ENCODE measurements at places on chromosomes 1 and 21. TPM values are rescaled to one million over a fixed set of nuclear protein-coding genes. Genes with fewer than 3 reads are reported as not detected.

Gene TMEM54
- 56.6 TPM for total RNA-seq

Gene KCNE2
- not detected for total RNA-seq

Gene AK5
- 0.56 TPM for total RNA-seq

Gene CNN3
- 257 TPM for total RNA-seq

Gene GPR157
- 7.0 TPM for total RNA-seq

Gene ATP1A2
- 86.0 TPM for total RNA-seq

Gene ADGRL4
- total RNA-seq: 26.2 TPM

Gene SIM2
- total RNA-seq: not detected

- no peak for DNase-seq
Measured at GRCh38 chr21:44704636-44705001, 6.8 kb downstream of the TSPEAR start.

DNA sequence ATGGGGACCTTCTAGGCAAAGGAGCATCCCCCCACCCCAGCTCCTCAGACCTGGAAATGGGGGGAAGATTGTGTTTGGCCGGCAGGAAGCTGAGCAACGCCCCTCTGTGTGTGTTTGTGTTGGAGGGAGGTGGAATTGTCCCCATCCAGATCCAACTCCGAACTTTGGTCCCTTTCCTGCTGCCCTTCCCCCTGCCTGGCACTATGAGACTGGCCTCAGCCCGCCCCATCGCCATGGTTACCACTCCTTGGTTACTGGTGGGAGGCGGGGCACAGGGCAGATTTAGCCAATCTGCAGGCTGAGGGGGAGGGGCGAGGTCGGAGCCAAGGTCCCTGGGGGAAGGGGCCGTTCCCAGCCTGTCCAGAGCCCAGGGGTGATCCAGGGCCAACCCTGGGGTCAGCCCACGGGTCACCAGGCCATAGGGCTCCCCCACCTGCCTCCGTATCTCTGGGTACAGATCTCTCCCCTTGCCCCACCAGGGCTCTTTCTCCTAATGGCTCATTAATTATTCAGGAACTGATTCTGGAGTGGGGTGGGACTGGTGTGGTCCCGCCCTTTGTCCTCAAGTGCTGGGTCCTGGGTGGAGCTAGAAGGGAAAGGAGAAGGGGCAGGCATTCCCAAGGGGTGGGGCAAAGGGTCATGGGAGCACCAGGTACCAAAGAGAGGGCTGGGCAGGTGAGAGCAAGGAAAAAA lies 15.2 kb downstream of the PTPRF start:
- DNase-seq: peak; percentile 47

- peak; percentile 72 for DNase-seq
Measured at GRCh38 chr1:178031856-178032320, 62.0 kb upstream of the RASAL2 start.

GRCh38 chr1:18978706-18979105 lies 22.2 kb upstream of the IFFO2 start:
- no peak for DNase-seq

DNA sequence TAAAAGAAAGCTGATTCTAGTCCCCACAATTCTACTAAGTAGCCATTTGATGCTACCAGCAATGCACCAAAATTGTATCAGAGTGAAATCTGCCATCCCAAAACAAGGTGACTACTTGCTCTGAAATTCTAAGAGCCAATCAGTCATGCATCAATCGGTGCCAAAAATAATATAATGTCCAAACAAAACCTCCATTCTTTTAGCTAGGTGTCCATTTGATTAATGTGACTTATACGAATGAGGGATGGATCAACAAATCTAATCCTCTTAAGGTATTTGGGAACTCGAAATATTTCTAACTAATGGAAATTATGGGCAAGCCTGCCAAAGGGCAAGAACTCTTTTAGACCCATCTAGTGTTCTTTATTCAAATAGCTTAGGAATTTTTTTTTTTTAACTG lies 66.4 kb upstream of the NEK2 start:
- no peak for DNase-seq

- DNase-seq: no peak
Measured at GRCh38 chr1:27394282-27394658, 1.8 kb downstream of the GPR3 start.

DNA sequence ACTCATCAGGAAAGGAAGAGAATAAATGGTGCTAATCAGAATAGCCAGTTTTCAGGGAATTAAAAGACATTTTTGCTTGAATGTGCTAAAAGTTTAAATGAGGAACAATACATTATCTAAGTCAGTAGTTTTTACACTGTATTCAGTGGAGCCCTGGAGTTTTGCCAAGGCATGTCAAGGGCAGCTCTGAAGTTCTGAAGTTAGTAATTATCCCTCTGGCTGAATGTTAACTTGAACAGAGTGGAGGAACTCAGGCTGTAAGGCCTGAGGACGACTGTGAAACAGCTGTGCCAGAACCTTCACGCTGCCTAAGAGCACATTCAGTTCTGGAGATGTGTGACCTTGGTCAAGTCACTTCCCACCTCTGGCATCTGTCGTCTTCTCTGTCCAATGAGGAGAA lies 68.1 kb downstream of the EDEM3 start:
- no peak for DNase-seq

- DNase-seq: no peak
Measured at GRCh38 chr1:9075022-9075421, 5.6 kb upstream of the SLC2A5 start.

- no peak for DNase-seq
Measured at GRCh38 chr1:3939242-3940080, 39.4 kb upstream of the C1orf174 start.

GRCh38 chr1:87167848-87168525 lies 160.7 kb upstream of the LMO4 start:
- no peak for DNase-seq

DNA sequence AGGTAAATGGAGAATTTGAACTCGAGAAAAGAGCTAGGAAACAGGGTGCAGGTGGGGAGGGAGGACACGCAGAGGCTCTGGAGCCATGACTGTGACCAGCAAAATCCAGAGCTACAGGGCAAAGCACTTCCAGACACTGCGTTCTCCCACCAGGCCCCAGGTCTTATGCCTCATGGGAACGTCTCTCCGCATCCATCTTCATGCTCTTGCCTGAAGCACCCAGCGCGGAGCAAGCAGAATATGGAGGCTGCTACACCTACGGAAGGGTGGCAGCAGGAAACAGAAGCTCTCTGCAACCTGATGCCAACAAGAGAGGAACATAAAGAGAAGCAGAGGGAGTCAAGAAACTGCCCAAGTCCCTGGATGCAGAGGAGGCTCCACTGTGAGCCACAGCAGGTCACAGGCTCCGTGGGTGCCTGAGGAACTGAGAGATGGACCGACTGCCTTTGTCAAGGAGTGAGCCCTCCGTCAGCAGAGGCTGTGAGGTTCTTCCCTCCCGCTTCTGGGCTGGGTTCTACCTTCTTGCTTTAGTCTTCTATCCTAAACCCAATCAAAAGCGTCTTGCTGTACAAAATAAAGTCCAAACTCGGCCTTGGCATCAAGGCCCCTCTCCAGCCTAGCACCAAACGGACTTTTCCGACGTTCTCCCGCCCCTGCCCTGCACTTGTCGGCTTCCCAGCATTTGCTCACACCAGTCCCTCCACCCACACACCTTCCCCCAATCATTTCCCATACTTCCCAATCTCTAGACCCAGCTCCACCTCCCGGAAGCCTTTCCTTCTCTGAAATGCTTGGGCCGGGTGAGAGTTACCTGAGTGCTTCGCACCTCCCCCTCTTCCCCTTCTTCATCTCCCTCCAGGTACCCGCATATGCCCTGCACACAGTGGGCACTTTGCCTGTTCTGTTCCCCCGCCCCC lies 930 bp downstream of the DHCR24 start:
- no peak for DNase-seq

All from thoracic aorta (tissue), 2 donors.